M059J (cell line): ENCODE measurements at places on chromosomes 7 and 10. TPM values are rescaled to one million over a fixed set of nuclear protein-coding genes. Genes with fewer than 3 reads are reported as not detected.

DNA sequence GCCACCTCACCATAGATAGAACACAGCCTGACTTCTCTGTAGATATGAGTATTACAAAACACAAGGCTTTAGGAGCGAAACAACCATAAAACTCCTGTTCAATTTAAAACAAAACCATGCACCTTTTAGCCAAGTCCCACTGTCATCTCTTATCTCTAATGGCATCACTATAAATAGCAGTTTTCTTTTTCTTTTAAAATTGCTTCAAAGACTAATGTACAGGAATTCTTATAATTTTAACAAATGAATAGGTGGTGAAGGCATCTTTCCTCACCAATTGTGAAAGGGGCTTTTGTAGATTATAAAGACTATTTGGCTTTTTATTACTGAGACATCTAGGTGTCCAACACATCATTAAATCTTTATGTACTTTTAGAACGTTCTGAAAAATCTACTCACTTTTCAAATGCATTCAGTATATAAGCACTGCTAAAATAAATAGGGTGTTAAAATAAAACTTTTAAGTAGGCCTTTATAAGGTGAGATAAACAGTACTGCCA is 205.7 kb upstream of the GRM3 start:
- no peak for DNase-seq

- DNase-seq = no peak
These were observed 15.6 kb downstream of the CPED1 start for GRCh38 chr7:121003986-121004685.

LIPJ gene
- total RNA-seq = not detected in 2 replicates

GRCh38 chr7:41578700-41579099 is 124.2 kb downstream of the INHBA start:
- peak; percentile 69 for DNase-seq

DNA sequence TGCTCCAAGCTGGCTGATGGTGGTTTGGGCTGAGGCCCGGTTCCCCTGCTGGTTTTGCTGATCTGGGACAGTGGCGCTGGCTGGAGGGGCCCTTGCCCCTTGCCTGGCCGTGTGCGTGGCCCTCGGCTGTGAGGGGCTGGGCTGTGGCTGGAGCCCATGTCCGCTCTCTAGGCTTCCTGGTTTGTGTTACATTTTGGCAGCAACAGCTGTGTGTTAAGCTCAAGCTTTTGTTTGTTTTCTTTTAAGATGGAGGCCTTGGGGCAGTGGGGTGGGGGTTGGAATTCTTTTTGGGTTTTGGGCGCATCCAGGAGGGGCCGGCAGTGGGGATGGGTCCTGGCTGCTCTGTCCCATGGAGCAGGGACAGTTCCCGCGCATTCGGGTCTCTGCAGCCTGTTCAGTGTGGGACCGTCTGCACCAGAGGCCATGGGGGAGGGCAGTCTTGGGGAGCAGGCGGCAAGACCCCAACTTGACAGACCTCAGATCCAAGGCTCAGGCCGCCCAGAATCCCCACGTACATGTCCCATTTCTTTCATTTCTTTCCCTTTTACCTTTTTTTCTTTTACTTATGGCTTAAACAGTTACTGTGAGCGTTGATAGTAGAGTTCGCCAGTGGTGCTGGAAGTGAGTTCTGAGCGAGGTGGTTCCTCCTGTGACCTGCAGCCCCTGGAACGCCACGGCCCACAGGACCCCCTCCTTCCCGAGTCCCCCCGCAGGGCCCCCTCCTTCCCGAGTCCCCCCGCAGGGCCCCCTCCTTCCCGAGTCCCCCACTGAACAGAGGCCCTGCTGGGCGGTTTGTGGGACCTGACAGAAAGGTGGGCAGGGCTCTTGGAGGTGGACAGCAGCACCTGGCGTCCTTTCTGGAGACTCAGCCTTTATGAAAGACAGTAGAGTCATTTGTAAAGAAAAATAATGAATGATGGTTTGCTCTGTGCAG is 75.3 kb downstream of the INPP5A start:
- no peak for DNase-seq

GRCh38 chr10:124691002-124691401 is 53.2 kb downstream of the FAM53B start:
- DNase-seq = no peak

FGFBP3 gene
- 0.05 and 0.94 TPM in 2 replicates for total RNA-seq

NODAL gene
- not detected in 2 replicates for total RNA-seq

PILRA gene
- total RNA-seq = 0.54 TPM in 1 of 2 replicates, not detected in the other

GRCh38 chr10:102491136-102491535 is 11.4 kb downstream of the ACTR1A start:
- no peak for DNase-seq

GRCh38 chr7:44162179-44162578 is 21.0 kb upstream of the MYL7 start:
- no peak for DNase-seq

DNA sequence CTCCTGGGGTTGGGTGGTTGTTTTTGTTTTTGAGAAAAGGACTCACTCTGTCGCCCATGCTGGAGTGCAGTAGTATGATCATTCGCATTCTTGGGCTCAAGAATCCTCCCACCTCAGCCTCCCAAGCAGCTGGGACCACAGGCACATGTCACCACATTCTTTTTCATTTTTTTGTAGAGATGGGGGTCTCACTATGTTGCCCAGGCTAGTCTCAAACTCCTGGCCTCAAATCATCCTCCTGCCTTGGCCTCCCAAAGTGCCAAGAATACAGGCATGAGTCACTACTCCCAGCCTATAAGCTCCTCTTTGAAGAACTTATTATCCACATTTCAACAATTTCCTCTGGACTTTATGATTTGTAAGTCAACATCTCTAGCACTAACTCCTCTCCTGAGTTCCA is 102.7 kb downstream of the KMT2C start:
- DNase-seq = no peak

TMEM225B gene
- 0.20 and 0.62 TPM in 2 replicates for total RNA-seq

RNF133 gene
- total RNA-seq = 0.10 TPM in 1 of 2 replicates, not detected in the other

DNA sequence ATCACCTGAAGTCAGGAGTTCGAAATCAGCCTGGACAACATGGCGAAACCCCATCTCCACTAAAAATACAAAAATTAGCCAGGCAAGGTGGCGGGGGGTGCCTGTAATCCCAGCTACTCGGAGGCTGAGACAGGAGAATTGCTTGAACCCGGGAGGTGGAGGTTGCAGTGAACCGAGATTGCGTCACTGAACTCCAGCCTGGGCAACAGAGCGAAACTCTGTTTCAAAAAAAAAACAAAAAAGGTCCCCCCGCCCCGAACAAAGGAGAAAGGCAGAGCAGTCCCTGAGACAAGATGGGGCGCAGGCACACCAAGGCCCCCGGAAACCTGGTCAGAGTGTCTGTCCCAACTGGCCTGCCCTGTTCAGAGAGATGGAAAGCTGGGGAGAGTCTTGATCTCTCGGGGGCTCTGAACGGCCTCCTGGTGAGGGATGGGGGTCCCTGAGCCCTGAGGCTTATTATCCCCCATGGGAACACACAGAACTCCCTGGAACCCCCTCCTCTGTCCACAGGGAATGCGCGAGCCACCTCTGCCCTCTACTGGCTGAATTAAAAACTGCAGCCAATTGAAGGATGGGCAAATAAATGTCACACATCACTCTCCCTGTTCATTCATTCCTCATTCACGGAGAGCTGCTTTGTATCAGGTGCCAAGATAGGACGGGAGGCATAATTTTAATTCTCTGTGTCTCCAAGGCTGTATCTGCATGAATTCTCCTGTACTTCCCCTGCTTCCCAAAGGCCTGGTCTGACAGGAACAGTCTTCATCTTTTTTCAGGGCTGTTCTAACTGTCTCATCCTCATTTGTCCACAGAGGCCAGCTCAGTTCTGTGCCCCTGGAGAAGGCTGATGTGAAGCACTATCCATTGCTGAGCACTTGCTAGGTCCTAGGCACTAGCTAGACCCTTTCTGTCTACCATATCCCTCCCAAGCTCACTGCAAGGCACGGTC is 28.9 kb downstream of the MAT1A start:
- peak; percentile 30 for DNase-seq

DNA sequence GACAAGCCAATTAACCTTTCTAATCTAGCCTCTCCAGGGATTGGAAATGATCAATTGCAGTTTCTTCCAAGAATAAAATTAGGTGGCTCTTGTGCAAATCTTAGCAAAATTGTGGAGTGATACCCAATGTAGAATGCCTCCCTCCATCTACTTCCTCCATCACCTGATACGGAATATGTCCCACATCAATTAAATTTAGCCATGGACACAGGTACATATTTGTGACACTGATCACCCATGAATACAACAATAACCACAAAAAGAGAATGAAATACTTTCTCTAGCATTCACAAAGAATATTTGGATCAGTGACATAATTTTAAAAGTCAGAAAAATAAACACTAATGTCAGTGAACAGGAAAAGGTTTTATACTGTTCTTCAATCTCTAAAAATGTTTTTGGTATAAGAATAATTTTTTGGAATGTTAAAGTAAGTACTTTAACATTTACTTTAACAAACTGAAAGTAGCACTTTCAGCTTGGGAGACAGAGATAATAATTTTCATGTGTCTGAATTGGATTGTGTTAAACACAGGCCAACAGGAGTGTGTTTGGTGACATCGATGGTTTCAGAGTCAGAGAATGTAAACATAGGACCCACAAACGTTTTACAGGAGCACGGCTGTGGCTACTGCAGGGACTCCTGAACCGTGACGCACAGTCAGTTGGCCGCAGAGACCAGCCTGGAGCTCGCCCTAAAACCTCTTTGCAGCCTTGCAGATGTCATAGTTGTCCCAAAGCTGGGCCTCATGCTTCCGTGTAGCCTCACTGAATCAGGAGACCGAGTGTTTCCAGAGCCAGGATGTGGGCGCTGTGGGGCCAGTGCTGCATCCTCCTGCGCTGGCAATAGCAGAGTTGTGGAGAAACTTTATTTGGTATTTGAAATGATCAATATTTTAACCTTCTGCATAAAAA is 7.2 kb downstream of the RBM20 start:
- DNase-seq = peak; percentile 97

DNA sequence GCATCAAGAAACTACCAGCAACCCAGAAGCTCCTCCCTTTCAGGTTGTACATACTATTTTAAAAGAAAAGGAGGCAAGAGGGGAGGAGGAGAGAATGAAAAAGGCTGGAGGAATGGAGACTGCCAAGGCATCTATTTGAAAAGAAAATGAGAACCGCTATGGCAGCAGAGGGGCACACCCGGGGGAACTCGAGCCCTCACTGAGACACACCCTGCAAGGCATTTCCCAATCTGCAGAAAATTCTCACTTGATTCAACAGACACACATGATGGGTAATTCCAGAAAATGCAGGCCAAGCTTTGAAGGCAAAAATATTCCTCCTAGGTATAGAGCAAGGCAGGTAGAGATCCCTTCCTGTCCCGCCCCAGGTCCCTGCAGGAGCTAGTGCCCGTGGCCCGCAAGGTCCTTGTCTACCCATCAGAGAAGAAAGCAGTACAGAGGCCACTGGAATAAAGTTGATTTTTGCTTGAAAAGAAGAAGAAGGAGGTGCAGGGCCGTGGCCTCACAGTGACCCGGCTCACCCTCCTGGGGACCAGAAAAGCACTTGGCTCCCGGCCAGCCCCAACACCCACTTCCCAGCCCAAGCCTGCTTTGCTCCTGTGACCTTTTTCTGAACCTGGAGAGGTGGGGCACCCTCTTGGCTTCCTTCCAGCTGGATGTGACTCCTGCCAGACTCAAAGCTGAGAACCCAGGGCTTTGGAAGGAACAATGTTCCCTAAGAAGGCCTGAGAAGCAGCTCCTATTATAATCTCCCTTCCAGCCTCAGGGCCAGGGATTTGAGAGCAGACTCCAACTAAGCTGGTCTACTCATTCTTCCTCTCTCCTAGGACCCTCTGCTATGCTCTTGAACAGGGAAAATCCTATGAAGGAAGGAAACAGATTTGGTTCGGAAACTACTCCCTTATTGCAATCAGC is 6.2 kb upstream of the PIK3CG start:
- peak; percentile 35 for DNase-seq

DNA sequence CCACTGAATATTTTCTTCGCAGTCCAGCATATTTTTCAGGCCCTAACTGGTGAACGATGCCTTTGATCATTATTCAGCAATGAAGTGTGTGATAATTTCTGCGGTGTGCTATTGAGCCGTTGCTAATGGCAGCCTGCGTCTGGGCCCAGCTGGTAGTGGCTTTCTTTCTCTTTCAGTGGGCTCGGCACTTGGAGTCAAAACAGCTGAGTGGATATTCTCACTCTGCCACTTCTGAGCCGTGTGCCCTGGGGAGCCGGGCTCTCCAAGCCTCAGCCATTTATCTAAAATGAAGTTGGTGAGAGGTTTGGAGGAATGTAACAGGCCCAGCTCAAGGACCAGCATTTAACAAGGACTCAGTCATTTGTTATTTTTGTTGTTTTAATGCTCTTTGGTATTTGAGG is 87.5 kb upstream of the IFRD1 start:
- DNase-seq = no peak

GRCh38 chr10:120253131-120253530 is 203.9 kb upstream of the PLPP4 start:
- DNase-seq = no peak

DNA sequence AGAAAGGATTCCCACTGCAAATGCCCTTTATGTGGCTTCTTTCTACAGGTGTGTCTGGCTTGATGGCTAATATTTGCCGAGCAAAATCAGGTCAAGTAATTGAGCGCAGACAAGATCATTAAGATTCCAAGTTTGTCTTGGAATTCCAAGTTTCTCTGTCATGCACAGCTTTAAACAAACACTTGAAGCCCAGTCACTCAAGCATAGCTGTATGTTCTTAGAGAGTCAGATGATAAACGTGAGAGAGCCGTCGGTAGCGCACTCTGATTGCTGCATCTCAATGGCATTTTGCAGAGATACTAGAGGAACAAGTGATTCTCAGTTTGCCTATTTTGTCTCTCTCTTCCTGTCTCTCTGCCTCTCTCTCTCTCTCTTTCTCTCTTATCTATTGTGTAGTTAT is 658 bp downstream of the DMBT1 start:
- peak; percentile 41 for DNase-seq

DNA sequence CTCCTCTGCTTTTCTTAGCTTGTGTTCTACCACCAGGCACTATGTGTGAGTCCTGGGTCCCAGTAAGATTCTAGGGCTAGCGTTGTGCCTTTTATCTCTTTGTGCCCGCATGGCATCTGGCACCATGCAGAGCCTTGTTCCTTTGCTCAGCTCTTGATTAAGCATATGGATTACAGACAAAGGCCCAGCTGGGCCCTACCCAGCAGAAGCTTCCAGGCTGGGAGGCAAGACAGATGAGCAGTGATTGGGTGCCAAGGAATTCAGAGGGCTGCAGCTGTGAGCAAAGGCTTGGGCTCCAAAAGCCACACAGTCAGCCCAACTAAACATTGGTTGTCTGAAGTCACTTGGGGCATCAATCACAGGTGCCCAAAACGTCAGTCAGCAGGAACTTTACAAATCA is 2.0 kb downstream of the ACSM6 start:
- DNase-seq = no peak

UPK3B gene
- total RNA-seq = 0.05 TPM in 1 of 2 replicates, not detected in the other
